ENCODE measurements at places on chromosomes 13 and 19.

- peak; percentile 63 for DNase-seq
Observed at GRCh38 chr13:73913079-73913740, 221.0 kb downstream of the KLF12 start.

GRCh38 chr13:75326173-75327134, 155.5 kb downstream of the TBC1D4 start:
- peak; percentile 82 for DNase-seq

- DNase-seq = peak; percentile 32
Observed at GRCh38 chr13:25468325-25469168, 96.8 kb downstream of the ATP8A2 start.

DNA sequence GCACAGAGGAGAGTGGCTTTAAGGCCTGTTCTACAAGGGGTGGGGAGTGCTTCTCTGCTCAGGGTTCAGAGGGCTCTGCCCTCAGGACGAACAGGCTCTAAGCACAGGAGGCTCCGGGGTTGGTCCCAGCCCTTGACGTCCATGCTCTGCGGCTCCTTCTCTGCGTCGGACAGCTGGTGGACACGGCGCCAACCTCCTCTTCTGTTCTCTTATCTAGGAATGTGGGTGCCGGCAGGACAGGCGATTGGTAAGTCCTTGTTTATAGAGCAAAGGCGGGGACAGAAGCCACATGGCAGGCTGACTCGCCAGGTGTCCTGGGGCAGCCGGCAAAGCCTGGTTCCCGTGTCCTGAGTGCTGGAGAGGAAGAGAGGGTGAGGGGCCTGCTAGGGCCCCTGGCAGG, 8.4 kb upstream of the RPS15 start:
- DNase-seq = peak; percentile 49

DNA sequence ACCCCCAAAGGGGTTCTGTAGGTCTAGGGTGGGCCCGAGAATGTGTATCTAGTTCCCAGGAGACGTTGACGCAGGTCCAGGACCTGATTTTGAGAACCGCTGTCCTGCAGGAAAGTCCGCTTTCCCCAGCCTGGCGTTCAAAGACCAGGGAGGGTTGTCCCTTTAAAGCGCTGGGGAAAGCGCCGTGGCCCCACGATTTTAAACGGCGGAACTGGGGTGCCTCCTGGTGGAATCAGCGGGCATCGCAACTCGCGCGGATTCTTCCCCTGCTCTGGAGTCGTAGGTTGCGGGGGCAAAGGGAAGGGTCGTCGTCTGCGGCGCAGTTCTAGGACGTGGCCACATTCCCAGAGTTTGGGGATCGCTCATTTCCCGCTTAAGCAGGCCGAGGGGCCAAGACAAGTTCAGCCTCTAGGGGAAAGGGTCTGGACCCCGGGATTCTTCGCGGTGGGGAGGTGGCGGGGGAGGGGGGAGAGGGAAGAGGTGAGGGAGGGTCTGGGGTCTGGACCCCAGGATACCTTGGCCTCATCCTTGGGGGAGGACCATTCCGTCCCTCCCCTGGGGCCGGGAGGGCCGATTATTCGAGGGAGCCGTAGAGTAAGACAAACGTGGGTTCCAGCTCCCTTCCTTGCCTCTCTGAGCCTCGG, 7.7 kb downstream of the PNMA8B start:
- DNase-seq = peak; percentile 49

- no peak for DNase-seq
Observed at GRCh38 chr13:108595436-108596274, 33.8 kb upstream of the MYO16 start.

GRCh38 chr13:85406269-85406975, 392.8 kb downstream of the SLITRK6 start:
- no peak for DNase-seq

DNA sequence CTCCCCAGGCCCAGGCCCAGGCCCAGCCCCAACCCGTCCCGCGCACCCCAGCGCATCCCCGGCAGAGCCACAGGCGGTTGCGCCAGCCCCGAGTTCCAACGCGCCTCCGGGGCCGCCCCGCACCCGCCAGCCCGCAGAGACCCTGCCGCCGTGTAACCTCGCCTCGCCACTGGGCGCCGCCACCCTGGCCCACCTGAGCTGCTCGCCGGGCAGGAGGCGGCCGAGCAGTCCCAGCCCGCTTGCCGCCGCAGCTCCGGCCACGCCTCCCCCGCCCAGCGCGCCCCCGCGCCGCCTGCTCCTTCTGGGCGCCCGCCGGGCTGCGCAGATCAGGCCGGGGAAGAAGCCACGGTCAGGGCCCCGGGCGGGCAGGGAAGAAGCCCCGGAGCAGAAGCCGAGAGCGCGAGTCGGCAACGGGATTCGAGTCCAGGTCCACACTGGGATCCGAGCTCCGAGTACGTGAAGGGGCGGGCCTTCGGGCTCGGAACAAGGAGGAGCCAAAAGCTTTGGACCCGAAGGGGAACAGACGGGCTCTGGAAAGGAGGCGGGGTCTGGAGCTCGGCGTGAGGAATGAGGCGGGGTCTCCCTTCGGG, at the start of gene MBOAT7:
TSS of gene MBOAT7 (minus strand) at position 436 of the 590 bp plus-strand sequence. CDS start 1,072 bp downstream, outside the sequence.
- DNase-seq = no peak

GRCh38 chr13:35345992-35346391, 130.5 kb downstream of the MAB21L1 start:
- DNase-seq = no peak

DNA sequence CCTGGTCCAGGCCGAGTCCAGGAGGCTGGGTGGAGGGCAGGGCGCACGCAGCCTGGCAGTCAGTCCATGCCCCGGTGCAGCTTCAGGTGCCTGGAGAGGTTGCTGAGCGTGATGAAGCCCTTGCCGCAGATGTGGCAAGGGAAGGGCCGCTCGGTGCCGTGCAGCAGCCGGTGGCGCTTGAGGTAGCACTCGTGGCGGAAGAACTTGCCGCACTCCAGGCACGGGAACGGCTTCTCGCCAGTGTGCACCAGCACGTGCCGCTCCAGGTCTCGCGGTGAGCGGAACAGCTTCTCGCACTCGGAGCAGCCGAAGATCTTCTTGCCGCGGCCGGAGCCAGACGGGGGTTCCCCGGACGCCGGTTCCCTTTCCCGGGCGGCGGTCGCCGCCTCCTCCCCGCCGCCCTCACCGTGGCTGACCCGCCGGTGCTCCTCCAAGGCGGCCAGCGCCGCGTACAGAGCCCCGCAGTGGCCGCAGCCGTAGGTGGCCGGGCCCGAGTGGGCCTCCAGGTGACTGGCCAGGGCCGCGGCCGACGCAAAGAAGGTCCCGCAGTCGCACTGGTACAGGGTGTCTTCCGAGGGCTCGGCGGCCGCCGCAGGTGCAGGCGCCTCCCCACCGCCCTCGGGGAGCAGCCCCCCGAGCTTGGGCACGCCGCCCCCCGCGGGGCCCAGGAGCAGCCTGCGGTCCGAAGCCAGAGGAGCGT, 6.8 kb downstream of the FIZ1 start:
- no peak for DNase-seq

DNA sequence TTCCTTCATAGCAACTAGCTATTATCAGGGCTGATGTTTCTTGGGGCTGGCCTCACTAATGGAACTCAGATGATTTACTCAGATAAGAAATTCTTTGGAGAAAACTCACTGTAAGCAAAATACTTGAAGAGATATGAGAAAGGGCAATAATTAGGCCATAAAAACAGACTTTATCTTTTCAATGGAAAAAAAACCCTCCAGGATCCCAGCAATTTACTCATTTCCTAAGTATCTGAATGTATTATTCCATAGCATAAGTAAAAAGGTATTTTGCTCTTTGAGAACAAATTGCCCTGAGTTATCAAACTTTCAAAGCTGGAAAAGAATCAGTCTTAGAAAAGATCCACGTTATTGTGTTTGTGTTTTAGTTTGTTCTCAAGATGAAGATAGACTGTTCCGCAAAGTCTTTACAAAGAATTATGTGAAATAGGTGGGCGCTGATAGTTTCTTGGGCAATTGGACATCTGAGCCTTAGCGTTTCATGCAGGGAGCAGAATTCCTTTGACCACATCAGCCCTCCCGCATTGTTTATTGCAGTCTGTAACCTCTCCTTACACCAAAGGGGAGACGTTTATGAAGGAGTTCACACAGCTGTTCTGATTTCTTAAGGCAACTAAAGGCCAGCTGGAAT, 29.1 kb upstream of the CSNK1A1L start:
- DNase-seq = peak; percentile 100

- peak; percentile 49 for DNase-seq
Observed at GRCh38 chr19:43699506-43700394, 16.1 kb upstream of the IRGC start.

GRCh38 chr19:51075998-51076397, 6.7 kb downstream of the KLK14 start:
- DNase-seq = no peak
